ENCODE measurements at places on chromosomes 2 and 18. TPM values are rescaled to one million over a fixed set of nuclear protein-coding genes. Genes with fewer than 3 reads are reported as not detected.

The ZNF396 gene
- total RNA-seq: 5.0 TPM

The MYO7B gene
- total RNA-seq: under 0.01 TPM

The LYG2 gene
- not detected for total RNA-seq

The DCC gene
- total RNA-seq: not detected

The ONECUT2 gene
- under 0.01 TPM for total RNA-seq

Data from fibroblast of lung (primary cell).